ENCODE measurements at places on chromosomes 2 and 18. TPM values are rescaled to one million over a fixed set of nuclear protein-coding genes. Genes with fewer than 3 reads are reported as not detected.

DNA sequence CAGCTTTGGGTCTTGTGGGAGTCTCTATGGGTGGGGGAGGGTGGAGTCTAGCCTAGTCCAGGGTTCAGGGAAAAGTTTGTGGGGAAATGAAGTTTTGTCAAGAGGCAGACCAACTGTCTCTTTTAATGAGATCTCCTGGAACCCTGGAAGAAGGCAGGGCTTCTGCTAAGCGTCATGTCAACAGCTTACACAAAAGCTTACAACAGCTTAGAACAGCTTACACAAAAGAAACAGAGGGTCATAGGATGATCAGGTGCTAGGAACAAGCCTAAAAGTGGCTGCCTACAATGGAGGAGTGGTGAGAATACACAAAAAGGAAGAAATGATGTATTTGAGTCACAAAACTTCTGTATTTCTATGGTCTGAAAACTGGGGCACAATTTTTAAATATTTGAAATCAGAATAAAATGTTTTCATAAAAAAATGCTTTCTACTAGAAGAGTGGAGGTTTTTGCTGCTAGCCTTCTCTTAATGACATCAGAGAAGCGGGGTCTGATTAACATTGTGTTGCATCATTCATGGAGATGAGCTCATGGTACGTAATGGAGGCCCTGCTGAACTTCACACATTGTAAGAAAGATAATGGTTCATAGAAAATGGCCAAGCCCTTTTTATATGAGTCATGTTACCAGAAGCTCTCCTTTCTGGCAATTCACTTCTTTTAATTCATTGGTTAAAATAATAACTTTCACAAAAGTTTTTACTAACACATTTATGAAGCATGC, 351.0 kb downstream of the PIK3C3 start:
- DNase-seq, result no peak

DNA sequence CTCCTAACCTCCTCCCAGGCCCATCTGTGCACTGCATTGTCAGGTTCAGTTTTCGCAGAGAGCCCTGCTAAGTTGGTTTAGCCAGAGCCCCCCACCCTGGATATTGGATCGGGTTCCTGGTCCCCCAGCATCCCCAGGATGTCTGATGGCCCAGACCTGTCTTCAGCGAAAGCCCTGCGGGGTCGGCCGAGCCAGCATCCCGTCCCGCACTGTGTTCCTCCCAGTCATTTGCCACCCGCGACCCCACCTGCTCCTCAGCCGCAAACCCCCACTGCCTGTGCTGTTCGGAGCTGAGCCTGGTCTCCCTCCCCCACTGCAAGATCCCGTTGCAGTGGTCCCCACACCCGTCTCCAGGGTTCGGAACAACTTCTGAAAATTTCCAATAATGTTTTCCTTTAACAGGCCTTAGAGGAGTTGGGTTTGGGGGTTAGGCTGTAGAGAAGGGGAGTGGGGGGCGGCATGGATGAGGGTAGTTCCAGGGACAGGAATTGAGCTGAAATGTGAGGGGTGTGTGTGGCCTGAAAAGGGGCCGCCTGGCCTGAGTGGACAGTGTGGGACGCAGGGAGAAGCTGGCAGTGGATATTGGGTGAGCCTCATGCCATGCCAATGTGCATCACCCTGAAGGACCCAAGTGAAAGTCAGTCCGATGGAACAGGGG, 1.6 kb upstream of the COPS9 start:
- DNase-seq, result no peak

DNA sequence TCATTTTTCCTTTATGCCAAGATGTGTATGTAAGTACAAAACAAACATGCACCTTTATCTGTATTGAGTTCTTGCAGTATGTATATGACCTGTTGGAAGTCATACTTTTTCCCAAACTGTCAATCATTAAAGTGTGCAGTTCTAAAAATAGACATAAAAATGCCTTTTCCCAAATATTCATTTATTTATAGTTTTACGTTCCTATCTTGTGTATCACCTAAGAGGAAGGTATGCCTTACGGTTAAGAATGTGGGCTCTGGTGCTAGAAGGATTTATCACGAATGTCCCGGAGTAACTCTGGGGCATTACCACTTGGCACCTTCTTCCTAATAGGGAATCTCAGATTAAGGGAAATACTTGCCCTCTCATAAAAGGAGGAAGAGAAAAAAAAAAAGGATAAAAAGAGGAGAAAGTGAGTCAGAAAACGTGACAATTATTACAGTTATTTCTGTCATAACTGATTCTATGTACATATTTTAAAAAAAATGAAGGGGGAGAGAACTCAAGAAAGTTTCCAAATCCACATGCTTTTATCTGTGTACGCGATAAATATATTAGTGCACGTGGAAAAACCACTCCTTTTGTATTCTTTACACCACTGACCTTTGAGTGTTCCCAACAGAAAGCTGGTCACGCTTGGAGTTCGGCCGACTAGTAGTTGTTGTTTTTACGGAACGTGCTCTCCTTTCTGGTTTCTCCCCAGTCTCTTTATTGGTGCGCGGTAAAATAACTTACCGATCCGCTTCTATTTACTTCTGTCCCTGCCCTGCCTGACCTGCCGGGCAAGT, 721 bp downstream of the MCEE start:
- no peak for DNase-seq

Gene KCNG2
- 0.71 TPM for polyA plus RNA-seq

DNA sequence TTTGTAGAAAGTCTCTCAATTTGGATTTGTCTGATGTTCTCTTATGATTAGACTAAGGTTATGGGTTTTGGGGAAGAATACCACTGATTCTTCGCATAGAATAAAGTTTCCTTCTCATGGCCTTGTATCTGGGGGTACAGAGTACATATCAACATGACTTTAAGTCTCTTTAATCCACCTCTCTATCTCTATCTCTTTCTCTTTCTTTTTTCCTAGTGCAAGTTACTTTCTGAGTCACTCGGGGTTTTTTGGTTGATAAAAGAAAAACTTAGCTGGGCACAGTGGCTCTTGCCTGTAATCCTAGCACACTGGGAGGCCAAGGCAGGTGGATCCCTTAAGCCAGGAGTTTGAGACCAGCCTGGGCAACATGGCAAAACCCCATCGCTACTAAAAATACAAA, 100.1 kb upstream of the MAP4K3 start:
- DNase-seq, result no peak

- DNase-seq, result no peak
These were observed 103.3 kb downstream of the TMEFF2 start for GRCh38 chr2:192091476-192091875.

Gene TUBB8B
- 1.7 TPM for polyA plus RNA-seq

Data from renal pelvis (tissue), 12 donors.